ENCODE measurements at places on chromosomes 11 and 22.

DNA sequence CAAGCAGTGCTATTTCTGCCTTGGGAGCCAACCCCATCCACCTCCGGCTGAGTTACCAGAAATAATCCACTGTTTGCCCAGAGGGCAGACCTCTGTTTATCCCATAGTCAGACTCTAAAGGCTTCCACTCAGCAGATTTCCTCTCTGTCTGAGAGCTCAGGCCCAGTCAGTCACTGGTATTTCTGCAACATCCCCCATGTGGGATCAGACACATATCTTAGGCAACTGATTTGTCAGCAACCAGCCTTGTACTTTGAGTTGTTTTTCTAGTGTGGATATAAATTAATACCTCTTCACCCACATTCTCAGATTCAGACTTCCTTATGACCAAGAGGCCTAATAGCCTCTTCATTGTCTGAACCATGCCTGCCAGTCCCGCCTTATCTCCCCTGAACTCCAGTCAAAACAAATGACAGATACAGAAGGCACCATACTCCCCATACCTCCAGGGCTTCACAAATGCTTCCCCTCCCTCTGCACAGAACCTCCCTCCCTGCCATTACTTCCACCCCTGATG lies 193.6 kb downstream of the FAM76B start:
- DNase-seq = no peak

DNA sequence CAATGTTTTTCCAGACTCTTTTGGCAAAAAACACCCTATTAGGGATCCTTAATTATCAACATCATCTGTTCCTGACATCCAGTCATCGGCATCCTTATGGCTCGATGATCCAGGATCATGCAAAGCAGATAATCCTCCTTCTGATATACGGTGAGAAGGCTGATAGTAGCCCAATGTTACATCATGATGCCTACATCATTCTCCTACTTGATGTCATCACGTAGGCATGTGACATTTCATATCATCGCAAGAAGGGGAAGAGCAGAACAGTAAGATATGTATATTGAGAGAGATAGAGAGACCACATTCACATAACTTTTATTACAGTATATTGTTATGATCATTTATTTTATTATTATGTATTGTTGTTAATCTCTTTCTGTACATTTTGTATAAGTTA lies 168.6 kb downstream of the ADAMTS15 start:
- DNase-seq = no peak

DNA sequence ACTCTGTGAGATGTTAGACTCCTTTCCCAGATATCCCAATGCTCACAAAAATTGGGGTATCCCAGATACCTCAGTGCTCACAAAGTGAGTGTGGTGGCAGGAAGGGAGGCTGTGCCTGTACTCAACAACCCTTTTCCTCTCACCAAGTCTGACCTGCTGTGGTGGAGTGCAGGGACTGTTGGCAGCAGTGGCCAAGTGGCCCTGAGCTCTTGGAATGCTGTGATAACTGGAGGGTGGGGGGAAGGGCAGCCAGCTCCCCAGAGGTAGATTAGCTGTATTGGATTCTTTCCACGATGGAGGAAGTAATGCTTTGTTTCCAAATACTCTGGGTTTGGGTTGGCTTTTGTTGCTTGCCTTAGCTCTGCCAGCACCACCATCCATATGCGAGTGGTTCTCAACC lies 46.0 kb upstream of the OR9Q1 start:
- DNase-seq = no peak

GRCh38 chr11:121032546-121032945 lies 8.6 kb downstream of the TBCEL start:
- DNase-seq = no peak

DNA sequence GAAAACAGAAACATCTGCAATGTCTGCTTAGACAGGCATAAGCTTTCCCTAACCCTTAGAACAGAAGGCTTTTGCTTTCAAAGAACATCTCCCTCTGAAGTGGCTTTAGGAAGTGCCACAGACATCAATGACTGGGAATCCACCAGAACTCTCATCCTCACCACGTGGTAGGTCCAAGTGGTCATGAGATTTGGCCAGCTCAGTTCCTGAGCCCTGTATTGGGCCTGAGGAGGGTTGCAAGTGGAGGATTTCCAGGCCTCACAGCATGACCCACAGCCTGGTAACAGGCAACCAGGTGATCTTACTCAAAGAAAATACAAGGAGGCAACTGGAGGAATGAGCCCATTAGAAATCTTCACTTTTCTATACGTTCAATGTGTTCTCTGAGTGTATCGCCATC lies 1.6 kb downstream of the CASP1 start:
- DNase-seq = no peak

GRCh38 chr11:45320371-45320770 lies 34.2 kb upstream of the SYT13 start:
- no peak for DNase-seq

- no peak for DNase-seq
Measured at GRCh38 chr22:46748908-46749675, 11.0 kb upstream of the CERK start.

DNA sequence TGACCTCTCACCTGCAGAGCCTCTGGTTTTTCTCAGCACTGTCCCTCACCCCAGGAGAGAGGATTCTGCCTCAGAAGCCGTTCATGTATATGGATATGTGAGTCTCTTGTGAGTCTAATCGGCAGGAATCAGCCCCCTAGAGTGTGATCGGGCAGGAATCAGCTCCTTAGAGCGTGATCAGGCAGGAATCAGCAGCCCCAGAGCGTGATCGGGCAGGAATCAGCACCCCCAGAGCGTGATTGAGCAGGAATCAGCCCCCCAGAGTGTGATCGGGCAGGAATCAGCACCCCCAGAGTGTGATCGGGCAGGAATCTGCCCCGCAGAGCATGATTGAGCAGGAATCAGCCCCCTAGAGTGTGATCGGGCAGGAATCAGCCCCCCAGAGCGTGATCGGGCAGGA lies 80.0 kb upstream of the EIF3D start:
- no peak for DNase-seq

DNA sequence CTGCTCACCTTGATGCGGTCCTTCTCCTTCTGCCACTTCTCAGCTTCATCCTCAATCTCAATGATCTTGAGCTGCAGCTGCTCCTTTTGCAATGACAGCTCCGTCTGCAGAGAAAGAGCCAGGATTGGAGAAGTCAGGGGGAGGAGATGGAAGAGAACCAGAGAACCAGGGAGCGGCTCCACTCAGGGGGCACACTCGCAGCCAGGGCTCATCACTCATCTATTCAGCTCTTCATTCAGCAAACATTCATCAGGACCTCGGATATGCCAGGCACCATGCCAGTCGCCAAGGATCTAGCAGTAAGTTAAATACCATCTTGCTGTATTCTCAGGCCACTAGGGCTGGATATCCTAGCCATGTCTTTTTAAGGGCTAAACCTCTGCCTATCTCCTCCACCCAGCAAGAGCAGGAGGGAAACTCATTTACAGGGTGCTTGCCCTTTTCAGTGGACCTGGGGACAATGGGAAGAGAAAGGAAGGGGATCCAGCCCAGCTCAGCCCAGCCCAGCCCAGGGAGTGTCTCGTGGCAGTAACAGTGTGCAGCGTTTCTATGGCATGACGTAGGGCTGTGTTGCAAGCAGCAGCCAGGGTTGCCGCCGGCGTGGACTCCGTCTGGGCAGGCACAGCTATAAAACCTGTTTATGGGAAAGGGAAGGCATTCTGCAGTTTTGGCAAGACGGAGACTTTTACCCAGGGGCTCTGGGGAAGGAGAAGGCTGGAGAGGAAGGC lies 9.4 kb downstream of the TRIM29 start:
- no peak for DNase-seq

DNA sequence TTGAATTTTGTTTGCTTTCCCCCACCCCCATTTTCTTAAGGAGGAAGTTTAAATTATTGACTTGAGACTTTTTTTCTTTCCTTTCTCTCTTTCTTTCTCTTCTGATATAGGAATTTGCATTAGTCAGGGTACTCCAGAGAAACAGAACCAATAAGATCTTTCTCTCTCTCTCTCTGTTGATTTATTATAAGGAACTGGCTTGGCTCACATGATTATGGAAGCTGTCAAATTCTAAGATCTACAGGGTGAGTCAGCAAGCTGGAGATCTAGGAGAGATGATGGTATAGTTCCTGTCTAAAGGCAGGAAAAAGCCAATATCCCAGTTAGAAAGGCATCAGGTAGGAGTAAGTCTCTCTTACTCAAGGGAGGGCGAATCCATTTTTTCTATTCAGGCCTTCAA lies 64.0 kb downstream of the CCDC81 start:
- no peak for DNase-seq

DNA sequence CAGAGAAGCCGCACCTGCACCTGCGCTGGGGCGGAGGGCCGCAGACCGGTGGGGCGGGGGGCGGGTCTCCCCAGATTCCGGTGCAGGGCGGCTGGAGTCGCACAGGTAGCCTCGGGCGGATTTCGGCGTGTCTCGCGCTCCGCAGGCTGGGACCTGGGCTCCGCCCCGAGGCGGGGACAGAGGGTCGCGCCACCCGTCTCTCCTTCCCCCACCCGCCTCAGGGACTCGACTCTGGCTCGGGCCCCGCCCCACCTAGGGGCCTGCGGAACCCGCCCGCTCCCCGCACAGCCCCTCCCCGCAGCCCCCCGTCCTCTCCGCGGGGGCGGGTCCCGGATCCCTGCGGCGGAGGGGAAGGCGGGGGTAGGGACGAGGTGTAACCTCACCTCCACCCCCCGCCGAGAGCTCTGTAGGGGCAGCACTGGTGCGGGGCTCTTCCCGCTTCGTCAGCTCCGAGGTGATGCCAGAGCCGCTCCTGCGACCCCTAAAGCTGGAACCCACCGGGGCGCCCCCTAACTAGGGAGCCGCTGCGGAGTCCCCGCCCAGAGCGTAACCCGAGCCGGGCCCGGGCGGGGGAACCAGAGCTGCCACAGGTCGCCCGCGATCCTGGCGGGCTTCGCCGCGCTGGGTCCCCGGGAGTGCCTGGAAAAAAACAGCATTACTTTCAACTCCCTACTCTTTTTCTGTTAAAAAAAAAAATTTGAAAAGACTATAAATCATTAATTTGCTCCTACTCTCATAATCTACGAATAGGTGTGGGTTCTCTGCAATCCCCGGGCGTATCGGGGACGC lies at the start of gene SLC29A2:
Gene SLC29A2 (minus strand): TSS at position 134 of the 789 bp plus-strand sequence. CDS start 169 bp downstream, outside the sequence.
- peak; percentile 92 for DNase-seq

GRCh38 chr11:1916986-1917522 lies 2.4 kb upstream of the TNNT3 start:
- no peak for DNase-seq

DNA sequence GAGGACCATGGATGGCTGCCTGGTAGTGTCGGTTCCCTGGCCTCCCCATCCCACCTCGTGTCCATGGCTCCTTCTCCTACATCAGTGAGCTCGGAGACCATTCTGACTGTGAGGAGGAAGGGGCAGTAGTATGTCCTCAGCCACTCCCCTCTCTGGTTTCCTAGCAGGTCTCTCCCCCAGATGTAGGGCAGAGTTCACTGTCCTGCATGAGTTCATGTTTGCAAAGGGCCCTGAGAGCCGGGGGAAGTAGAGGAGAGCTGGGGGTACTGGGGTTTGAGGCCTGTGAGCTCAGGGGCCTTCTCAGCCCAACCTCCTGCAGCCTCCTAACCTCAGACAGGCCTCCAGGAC lies 18.4 kb upstream of the ST3GAL4 start:
- no peak for DNase-seq

- DNase-seq = no peak
Measured at GRCh38 chr11:70130636-70131035, 52.5 kb downstream of the ANO1 start.

DNA sequence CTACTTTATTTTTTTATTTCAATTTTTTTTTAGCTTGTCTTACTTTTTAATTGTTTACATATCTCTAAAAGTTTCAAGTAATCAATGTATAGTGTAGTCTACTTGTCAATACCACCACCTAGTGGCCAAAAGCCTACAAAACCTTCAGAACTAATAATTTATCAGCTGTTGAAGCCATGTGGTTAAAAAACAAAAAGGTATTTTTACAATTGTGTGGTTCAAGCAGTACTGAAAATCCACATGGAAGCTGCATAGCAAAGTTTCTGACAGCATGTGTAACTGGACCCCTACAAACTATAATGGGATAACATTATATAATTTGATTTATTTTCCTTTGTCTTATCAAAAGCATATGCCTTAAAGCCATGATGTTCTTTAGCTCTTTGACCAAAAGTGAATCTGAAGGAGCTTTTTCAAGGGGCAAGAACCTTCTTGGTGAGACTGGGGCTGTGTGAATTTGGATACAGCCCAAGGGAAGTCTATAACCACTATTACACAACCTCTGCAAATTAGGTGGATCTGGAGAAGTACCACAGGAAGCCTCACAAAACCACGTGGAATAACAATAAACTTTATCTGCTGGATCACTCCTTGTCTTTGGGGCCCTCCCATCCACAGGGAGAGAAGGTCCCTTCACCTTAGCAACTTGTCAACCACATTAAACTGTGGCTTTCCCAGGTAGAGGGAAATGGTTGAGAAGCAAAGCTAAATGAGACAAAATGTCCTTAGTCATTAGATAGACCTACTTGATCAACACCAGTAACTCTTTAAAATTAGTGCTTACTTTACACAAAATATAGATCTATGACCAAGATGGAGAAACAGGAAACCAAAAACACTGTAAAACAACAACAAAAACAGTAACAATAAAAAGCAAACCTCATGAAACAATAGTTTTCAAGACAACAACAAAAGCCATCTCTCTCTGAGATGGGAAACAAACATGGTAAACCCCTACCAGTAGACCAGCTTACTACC lies 9.9 kb downstream of the NARS2 start:
- no peak for DNase-seq

DNA sequence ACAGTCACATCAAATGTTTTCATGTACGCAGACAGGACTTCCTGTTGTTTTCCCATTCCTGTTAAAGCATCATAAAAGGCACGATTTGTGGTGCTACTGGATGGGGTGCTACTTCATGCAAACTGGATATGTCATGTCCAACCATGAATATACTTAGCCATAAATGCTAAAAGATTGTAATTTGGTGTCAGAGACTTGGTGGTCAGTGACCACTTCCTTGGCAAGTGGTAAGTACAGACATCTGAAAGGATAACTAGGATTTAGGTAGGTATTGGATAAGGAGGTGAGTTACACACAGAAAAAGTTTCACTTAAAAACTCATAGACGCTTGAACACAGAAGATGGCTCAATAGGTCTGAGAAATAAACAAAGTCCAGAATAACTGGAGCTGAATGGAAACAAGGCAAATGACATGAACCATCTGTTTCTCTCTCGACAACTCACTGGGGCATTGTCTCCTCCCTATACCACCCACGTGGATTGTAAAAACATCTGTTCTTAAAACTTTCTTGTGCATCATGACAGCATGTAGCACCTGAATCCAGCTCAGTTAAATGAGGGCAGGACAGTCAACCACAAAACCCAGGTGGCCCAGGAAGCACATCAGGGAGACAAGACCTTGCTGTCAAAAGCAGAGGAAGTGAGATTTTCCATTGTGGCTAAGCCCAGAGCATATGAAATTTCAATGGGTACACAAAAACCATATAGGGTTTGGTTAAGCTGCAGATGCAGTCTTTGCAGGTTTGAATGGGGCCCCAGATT lies 22.1 kb upstream of the IGLL5 start:
- DNase-seq = peak; percentile 45
